ENCODE measurements at places on chromosomes 1 and 21.

DNA sequence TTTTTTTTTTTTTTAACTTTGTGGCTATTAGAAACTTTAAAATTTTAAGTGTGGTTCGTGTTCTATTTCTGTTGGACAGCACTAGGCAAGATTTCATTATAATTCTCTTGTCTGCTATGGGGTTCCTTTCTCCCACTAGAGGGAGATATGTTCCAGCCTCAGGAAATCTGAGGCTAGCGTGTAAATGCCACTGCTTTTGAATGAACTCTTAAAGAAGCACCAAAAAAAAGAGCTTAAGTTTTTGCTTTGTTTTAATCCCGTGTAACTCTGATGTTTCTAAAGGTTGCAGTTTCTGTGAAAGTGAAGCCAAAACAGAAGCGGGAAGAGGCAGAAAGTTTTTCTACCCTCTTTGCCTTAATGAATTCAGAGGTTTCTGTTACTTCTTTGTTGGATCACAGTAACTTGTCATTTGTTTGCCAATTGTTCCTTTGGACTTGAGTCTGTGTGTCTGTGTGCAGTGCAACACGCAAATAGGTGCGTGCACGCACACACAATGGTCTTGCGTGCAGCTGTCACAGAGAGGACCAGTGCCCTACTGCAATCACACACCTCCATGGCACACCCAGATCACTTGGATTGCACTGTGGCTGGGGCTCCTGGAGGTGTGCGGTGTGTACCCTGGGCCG, 32.3 kb downstream of the HHAT start:
- no peak for DNase-seq

- DNase-seq, result no peak
These were observed 6.2 kb upstream of the TRIM45 start for GRCh38 chr1:117127795-117128194.

DNA sequence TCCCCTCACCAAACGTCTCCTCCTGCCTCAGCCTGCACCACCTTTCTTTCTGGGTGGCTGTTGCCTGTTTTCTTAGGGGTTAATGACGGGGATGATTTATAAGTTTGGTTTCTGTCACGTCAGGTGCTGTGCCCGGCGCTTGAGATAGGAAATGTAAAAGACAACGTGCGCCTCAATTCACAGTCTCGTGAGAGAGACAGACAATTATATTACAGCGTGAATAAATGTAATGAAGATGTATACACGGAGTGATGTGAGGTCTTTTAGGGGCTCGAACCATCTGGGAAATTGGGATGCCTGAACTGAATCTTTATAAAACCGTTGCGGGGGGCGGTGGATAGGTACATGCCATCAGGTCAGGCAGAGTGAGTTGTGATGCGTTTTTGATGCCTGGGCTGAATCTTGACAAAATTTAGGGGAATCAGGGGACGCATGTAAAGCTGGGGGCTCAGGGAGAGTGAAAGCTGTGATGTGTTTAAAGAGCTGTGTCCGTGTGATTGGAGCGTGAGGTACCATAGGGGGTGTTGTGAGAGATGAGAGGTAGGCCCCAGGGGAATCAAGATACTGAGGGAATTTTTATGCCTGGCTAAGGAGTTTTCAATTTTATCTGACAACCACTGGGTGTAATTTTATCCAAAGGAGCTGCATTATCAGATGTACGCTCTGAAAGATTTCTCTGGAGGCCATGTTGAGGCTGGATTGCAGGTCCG, 831 bp downstream of the TIPRL start:
- no peak for DNase-seq

- no peak for DNase-seq
These were observed 7.0 kb downstream of the NFIA start for GRCh38 chr1:61089338-61089737.

DNA sequence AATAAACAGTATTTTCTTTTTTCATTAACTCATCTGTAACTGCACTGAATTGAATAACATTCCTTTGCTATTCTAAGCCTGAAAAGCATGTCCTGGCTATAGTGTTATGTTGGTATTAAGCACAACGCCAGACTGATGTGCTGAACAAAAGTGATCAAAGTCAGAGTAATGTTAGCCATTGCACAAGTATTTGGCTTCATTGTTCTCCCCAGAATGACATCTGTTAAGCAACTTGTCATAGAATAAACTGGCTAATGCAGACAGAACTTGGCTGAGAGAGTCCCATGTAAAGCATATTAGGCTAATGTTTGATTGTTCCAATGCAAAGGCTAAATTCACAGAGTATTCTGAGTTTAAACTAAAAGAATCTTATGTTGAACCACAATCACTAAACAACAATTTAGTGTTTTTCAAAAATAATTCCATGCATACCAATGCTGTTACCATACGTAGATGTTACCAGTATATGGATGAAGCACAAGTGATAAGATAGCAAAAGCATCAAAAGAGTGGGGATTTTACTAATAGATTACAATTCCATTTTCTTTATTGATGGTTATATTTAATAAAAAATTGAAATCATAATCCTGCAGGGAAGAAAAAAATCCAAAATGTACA, 235.3 kb upstream of the DMRTA2 start:
- no peak for DNase-seq
